ENCODE measurements at places on chromosomes 5 and 9.
A peak's percentile ranks its signal among the peaks of the same experiment; 100 is the strongest.

DNA sequence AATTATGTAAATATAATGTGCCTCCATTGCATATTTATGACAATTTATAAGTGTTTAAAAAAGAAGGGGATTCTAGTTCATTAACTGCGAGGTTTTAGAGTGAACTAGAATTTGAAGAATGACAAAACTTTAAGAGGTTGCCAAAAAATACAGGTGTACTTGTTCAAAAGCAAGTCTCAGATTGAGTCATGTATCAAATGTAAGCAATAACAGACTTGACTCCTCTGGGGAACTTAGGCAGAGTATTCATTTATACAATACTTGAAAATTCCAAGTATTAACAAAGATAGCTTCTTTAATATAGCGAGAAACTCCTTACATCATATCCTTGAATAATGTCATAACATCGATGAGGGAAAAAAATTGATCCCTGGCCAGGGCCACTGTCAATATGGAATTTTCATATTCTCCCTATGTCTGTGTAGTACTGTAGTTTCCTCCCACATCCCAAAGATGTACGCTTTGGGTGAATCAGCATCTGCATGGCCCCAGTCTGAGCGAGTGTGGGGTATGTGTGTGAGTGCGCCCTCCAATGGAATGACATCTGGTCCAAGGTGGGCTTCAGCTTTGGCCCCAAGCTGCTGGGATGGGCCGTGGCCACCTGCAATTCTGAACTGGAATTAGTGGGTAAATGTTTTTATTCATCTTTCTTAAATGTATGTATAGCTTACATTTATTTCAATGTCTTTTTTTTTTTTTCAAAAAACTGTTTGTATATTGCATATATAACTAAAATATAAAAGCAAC lies 70.1 kb downstream of the RIC1 start:
- DNase-seq: no peak

GRCh38 chr5:43106290-43106638 lies 14.4 kb upstream of the ZNF131 start:
- DNase-seq: no peak

DNA sequence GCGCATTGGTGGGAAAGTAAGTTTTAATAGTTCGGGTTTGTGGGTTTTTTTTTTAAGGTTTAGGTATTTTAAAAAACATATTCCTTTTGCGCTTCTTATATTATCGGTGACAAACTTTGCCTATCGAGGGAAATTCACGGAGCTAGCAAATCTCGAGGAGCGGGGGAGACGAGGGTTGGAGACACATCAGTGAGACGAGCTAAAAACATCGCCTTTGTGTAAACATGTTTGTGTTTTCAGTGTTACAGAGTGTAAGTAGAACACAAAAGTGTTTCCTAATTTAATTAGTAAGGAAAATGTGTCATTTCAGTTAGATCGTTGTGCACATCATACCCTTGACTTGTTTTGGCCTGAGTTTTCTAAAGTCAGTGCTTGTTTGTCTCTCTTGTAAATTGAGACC lies 945 bp downstream of the BTF3 start:
- no peak for DNase-seq

DNA sequence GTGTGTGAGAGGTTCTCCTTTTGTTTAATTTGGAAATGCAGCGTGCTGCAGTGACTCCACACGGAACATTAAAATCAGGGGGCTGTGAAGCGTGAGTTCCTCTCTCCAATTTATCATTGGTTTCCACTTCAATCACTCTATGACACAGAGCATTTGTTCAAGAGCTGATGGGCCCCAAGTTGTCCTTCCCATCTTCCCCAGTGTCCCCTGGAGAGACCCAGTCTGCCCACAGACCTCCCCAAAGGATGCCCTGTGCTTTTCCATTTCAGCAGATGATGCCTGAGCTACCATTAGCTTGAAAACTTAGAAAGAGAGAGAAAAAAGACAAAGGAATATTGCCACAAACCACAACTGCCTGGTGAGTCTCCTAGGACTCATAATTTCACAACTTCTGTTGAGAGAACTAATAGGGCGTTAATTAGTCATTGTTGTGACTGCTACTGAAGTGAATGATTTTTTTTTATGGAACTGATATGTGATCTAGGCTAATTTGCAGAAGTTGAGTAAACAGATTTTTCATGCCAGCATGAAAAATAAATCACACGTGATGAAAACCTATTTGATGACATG lies 772.7 kb downstream of the SEMA5A start:
- no peak for DNase-seq

- no peak for DNase-seq
Measured at GRCh38 chr5:142942901-142943300, 172.7 kb downstream of the ARHGAP26 start.

DNA sequence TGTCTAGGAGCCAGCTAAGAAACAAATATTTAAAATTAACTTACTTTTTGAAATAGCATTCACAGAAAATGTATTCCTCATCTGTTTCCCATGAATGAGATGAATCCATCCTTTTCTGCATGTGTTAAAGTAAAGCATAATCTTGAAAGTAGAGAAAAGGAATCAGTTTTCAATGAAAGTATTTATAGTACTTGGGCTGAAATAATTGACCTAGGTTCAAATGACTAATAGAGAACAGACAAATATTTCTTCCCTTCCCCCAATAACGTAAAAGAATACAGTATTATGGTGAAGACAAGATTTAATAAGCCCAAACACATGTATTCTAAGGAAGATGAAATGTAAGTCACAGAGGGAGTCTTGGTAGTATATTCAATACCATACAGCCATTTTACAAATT lies 403.5 kb downstream of the ZNF608 start:
- DNase-seq: no peak

- DNase-seq: peak; percentile 87
Measured at GRCh38 chr5:140710899-140711552, 10.8 kb downstream of the ZMAT2 start.

GRCh38 chr5:20601678-20602100 lies 613.7 kb upstream of the CDH18 start:
- DNase-seq: no peak

DNA sequence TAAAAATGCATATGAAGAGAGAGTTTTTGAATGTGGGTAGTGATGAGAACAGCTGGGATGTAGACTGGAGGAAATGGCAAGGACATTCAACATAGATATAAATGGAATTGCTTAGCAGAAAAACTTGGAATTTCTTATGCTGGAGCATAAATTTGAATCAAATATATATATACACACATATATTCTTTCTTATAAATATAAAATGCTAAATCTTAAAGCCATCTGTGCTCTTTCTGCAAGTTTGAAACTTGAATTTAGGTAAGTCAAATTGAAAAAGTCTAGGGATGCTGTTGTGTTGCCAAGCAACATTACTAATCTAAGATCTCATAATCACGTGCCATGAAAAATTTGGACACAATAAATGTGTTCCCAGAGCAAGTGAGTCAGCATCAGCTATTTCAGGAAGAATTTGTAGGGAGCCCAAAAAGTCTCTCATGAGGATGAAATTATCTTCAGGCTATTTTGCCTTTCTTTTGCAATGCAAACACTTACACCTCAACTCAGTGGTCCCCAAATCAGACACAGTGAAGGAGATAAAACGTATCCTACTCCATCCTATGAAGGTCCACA lies 58.4 kb upstream of the ALDH1A1 start:
- no peak for DNase-seq

GRCh38 chr5:54455413-54456157 lies at the start of gene HSPB3:
TSS of gene HSPB3 (plus strand) at chr5:54455699. CDS start at chr5:54455790, 91 bp downstream.
- DNase-seq: no peak

GRCh38 chr9:88266416-88266815 lies 121.8 kb upstream of the SPIN1 start:
- no peak for DNase-seq

DNA sequence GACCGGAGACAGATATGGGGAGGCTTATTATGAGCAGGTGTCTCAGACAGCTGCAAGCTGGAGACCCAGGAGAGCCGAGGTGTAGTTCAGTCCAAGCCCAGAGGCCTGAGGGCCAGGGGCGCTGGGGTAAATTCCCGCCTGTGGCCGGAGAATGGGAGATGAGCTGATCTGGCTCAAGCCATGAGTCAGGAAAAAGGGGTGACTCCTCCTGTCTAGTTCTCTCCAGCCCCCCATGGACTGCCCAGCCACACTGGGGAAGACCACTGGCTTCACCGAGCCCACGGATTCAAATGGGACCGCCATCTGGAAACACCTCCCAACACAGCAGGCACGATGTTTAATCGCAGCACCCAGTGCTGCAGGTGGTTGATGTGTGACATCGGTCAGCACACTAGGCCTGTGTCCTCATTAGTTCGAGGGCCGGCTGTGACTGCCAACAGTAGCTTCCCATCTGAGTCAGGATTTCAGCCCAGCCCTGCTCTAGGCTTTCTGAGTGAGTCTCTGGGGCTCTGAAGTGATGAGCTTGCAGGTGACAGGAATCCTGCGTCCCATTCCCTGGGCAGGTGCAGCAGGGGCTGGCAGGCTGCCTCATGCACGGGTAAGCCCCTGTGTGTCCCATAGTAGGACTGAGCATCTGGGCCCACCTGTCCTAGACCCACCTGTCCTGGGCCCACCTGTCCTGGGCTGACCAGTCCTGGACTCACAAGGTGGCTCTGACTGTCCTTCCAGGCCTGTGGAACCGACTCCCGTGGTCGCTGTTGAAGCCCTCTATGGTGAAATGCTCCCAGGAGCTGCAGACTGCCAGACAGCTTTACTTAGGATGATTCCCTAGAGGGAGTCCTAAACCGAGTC lies 49.7 kb downstream of the AHRR start:
- no peak for DNase-seq

DNA sequence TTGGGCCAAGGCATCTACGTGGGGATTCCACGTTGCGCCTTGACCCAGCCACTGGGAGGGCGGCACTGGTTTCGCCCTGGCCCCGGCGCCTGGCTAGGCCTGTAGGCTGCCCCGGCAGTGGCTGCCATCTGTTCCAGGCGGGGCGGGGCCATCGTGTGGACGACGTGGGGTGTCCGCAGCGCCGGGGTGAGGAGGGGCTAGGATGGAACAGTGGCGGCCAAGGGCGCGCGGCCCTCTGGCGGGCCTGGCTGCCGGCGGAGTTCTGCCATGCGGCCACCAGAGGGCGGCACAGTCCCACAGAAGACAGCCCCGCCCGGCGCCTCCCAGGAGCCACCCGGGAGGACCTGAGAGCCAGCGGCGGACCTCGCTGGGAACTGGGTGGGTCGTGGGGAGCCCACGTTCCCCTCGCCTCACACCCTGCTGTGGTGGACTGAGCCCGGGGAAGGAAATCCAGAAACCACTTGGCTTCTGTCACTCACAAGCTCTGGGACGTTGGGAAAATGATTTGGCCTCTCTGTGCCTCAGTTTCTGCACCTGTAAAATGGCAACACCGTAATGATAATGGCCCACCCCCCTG lies 22.6 kb upstream of the RAPGEF1 start:
- peak; percentile 54 for DNase-seq

GRCh38 chr5:150146862-150147601 lies 8.6 kb downstream of the PDGFRB start:
- no peak for DNase-seq

GRCh38 chr9:21966140-21966851 lies 27.9 kb downstream of the CDKN2A start:
- DNase-seq: no peak

- no peak for DNase-seq
Measured at GRCh38 chr5:168109441-168109840, 182.0 kb upstream of the WWC1 start.

DNA sequence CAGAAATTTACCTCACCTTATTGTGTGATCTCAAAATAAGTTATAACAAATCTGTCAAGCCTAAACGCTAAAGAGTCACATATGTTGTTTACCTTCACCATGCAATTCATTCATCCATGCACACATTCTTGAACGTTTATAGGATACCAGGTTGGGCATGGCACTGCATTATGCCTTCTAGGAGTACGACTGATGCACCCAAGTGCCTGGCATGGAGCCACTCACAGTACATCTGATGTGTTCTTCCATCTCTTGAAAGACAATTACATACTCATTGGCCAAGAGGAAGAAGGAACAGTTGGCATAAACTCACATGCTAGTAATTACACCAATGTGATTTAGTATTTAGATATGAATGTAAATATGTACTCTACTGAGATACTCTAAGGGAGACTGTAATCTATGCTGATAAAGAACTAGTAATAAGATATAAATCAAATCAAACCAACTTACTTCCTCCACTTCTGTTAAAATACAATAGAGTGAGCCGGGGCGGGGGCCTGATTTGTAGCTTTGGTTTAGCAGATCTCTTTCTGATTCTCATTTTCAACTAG lies 90.7 kb downstream of the LPAR1 start:
- no peak for DNase-seq

GRCh38 chr9:69455311-69455710 lies 130.3 kb downstream of the ENTREP1 start:
- no peak for DNase-seq

All from stimulated activated CD4-positive, alpha-beta T cell treated with anti-CD3 and anti-CD28 coated beads, TNF-alpha, amount 100 ng/mL, for 24 hours (primary cell).